ENCODE measurements at places on chromosomes 3 and 15.

- DNase-seq: no peak
These were observed 1.6 kb upstream of the P3H2 start for GRCh38 chr3:190122198-190122771.

DNA sequence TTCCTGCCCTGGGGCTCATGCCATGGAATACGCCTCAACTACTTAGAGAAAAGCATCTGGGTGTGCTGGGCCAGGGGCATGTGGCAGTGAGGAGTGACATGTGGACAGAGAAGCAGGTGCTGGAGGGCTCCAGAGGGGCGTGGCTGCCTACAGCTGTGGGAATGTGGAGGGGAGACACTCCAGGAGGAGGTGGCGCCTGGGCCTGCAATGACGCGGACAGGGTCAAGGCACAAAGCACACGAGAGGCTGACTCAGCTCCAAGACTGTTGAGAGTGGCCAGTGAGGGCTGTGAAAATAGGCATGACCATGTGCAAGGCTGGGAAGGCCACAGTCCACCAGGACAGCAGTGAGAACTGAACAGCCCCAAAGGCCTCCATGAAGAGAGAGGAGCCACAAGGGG lies 48.5 kb downstream of the PTH1R start:
- DNase-seq: no peak

- DNase-seq: peak; percentile 76
These were observed at the start of gene TKT for GRCh38 chr3:53255775-53256703. Gene TKT (minus strand): TSS chr3:53256022. CDS start chr3:53255942, 80 bp downstream.

GRCh38 chr15:45744236-45744589 lies 109.4 kb downstream of the SQOR start:
- no peak for DNase-seq

DNA sequence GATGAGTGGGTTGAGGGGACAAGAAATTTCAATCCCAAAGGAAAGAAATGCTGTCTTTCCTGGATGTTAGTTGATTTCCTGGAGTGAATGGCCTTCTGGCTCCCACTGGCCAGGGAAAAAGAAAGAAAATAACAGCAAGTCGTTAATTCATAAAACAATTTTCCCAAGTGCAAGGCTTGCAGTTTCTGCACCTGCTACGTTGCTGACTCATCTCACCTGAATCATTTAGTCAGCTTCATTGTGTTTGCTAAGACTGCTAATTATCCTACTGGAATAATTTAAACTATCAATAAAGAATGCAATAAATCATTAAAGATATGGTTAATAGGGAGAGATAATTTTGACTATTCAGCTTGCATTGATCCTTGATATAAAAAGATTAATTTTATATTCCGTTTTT lies 387.6 kb downstream of the ROBO2 start:
- no peak for DNase-seq

- no peak for DNase-seq
These were observed 81.5 kb downstream of the FAIM start for GRCh38 chr3:138690036-138690435.

- no peak for DNase-seq
These were observed 93.2 kb upstream of the TLE3 start for GRCh38 chr15:70190965-70191364.

DNA sequence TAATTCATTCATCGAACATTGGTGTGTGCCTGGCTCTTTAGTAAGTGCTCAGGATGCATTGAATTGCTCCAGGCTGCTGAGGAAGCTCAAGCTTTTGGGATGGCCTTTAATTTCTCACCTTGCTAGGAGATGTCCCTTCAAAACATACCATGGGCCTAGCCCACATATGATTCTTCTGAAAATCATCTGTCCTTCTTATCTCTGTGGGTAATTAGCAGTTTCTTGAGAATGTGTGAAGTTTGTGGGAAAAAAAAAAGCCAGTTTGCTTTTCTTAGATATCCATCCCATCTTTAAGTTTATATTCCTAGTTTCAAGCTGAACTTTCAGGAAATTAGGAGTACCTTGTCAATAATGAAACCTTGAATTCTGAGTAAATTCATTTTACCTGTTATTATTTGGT lies 532.3 kb upstream of the SUCLG2 start:
- no peak for DNase-seq

- DNase-seq: no peak
These were observed 93.8 kb upstream of the ASB14 start for GRCh38 chr3:57386307-57386706.

GRCh38 chr3:40973141-40973540 lies 226.2 kb upstream of the CTNNB1 start:
- no peak for DNase-seq

DNA sequence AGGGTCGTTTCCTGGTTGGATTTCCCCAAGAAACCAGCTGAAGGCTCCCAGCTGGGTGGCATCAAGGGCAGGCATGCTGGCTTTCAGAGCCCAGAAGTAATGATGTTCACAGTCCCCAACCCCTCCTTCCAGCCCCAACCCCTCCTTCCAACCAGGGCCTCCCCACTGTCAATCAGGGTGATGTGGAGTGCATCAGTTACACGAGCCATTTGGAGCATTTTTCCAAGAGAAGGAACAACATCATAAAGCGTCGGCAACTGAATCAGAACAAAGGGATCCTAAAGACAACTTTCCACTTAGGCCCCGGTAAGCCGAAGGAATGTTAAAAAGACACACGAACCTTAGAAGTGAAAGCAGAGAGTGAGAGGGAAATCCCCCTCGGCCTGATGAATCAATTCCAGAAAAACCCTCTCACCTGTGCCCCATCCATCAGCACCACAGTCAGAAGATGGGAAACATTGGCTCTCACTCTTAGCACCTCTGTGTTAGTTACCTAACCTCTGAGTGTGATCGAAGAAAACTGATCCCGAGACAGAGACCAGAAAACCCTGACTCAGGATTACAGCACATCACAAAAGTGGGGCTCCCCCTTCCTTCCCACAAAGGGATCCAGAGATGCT lies 101.2 kb upstream of the WNT5A start:
- DNase-seq: no peak

DNA sequence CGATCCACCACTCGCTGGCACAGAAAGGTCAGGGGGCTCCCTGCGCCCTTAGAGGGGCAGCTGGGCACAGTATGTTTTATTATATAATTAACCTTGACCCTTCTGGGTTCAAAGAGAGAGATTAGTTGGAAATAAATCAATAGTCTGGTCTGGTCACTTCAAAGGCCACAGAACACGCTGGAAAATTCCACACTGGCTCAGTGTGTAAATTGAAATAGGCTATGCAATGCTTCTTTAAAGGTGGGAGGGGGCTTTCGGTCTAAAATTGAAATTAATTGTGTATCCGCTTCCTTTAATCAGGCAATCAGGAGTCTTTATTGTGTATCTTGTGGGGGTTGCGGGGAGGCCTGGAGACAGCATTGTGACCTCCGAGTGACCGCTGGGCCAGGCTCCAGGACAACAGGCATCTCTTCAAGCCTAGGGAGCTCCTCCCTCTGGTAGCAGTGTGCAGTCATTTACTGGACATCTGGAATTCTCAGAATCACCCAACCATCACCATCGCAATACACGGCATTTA lies 8.0 kb downstream of the RNU5B-1 start:
- peak; percentile 93 for DNase-seq

DNA sequence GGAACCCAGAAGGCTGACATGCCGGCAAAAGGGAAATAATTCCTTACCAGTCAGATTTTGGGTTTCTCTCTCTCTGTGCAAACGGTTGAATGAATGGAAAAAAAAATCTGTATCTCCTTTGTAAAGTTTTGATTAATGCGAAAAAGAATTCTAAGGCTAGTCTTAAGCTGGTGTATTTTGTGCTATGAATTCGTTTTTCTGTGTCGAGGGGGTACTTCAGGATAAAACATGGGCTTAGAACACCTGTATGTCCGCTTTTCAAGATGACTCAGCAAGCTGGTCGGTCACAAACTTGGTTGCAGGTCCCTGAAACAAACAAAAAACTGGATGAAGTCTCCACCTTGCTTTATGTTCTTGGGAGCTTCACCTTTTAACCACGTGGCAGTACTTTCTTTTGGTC lies 28.5 kb downstream of the IGDCC3 start:
- DNase-seq: no peak

DNA sequence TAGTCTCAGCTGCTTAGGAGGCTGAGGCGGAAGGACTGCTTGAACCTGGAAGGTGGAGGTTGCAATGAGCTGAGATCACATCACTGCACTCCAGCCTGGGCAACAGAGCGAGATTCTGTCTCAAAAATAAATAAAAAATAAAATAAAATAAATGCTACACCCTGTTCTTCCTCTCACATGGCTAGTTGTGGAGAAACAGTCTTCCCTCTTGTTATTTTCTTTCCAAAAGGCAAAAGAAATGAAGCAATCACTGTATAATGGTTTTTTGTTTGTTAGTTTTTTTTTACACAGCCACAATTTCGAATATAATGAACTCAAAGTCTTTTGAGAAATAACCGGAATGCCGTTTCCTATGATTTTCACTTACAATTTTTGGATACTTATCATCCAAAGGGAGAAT lies 4.9 kb upstream of the FRMD4B start:
- DNase-seq: no peak

GRCh38 chr3:12904951-12905315 lies 63.6 kb upstream of the RPL32 start:
- no peak for DNase-seq

- no peak for DNase-seq
These were observed 230.6 kb upstream of the PEX5L start for GRCh38 chr3:180267202-180267843.
